ENCODE measurements at places on chromosomes 5 and 9.

DNA sequence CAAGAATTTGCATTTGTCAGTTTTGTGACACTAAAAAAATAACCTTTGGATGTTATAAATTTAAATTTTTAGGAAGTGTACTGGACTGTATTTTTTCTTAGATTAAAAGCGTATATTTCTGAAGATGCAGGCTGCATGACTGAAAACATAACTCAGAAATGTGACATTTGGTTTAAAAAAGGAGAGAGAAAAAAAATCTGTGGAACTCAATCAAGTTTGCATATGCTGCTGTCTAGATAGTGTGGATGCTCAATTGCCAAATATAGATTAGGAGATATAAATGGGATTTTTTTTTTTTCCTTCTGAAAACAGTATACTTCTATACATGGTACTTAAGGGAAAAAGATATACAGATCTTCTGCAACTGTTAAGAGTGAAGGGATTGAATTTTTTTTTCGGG is 402.3 kb downstream of the TAF11L14 start:
- DNase-seq, result no peak

- no peak for DNase-seq
Measured at GRCh38 chr5:151699071-151699901, 12.6 kb upstream of the SPARC start.

DNA sequence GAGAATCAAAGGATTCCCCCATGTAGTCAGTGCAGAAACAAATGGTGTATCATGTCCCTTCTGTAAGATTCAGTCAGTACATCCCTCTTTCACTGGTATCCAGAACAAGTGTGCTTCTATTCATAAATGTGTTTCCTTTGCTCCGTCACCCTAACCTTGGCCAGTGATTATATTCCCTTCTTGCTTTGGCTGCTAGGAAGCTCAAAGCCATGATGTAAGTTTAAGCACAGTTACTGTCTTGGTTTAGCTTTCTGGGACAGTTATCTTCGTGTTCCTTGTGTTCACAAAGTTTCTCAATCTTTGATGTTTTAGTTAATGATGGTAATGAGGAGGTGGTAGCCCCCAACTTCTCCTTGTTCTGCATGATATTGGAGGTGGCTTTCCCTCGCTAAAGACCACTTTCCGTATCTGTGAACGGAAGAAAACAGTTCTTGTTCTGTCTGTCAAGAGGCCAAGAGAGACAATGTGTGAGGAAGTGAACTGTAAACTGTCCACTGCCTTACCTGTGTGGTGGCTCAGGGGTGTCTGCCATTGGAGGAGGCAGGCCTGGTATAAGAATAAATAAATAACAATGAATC is 2.2 kb upstream of the AMBP start:
- DNase-seq, result no peak

DNA sequence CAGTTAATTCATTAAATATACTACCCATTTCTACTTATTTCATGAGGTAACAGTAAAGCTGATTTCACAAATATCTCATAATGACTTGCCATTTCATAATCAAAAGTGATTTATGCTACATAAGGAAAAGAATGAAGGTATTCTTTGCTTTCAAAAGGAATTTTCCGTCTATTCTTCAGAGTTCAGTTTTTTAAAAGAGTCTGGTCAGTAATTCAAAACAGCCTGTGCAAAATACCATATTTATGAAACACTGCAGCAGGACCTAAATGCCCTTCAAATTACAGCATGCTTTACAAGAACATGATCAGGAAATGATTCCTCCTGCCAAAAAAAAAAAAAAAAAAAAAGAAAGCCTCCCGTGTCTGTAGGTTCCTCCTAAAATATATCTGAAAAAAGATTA is 154.7 kb downstream of the KIAA0825 start:
- no peak for DNase-seq
